GM13976 (cell line): ENCODE measurements at places on chromosomes 6 and 20.
A peak's percentile ranks its signal among the peaks of the same experiment; 100 is the strongest.

- no peak for DNase-seq
These were observed 2.9 kb upstream of the SNRPB start for GRCh38 chr20:2473516-2473915.

DNA sequence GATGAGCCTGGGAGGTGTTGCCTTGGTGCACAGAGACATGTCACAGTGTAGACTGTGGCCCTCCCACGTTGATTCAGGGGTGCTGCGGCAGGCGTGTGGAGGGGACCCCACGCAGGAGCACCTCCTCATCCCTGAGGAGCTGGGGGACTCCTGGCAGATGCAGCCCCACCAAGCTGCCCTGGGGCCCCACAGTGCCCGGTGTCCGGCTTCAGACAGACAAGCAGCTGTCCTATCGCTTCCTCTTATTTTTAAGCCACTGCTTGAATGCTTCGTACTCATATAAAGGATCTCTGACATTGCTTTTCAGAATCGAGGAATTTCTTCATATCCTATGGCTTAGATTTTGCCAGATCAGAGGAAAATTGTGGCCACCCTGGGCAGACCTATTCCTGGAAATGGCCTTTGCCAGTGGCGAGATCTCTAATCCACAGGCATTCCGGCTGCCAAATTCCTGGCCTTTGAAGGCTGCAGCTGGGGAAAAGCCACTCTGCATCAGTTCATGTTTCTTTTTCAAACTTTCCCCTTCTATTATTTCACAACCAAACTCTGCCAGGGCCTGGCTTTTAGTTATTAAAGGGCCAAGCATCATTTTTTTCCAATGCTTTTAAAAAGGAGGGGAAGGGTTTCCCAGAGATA lies 337.0 kb downstream of the THBS2 start:
- DNase-seq, result no peak

GRCh38 chr6:2213086-2213485 lies 32.3 kb downstream of the GMDS start:
- no peak for DNase-seq

- DNase-seq, result no peak
These were observed 636.8 kb downstream of the PRKN start for GRCh38 chr6:162090734-162091133.

DNA sequence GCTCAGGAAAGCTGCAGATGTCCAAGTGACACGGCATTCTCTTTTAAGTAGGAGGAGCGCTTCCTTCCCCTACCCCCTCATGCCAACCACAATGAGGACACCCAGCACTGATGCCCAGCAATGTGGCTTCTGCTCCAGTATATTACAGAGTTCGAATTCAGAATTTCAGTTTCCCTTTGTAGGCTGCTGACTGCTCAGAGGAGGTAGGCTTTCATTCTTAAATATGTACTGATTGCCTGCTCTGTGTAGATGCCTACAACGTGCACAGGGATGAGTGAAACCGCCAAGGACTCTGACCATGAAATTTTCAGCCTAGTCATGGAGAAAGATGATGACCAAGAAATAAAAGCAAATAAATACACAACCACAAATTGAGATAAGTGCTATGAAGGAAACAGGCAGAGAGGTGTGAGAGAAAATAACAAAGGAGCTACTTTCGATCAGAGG lies 50.9 kb upstream of the TNFAIP3 start:
- peak; percentile 40 for DNase-seq
